Fibroblast of skin of right biceps (primary cell): ENCODE measurements at places on chromosomes 7 and 10.

GRCh38 chr10:98994030-98994429 is 241.6 kb downstream of the HPSE2 start:
- no peak for DNase-seq

GRCh38 chr10:3948843-3949242 is 163.8 kb upstream of the KLF6 start:
- DNase-seq, result peak; percentile 69

- DNase-seq, result peak; percentile 26
These were observed 178.9 kb upstream of the TMEM106B start for GRCh38 chr7:12032146-12032545.

DNA sequence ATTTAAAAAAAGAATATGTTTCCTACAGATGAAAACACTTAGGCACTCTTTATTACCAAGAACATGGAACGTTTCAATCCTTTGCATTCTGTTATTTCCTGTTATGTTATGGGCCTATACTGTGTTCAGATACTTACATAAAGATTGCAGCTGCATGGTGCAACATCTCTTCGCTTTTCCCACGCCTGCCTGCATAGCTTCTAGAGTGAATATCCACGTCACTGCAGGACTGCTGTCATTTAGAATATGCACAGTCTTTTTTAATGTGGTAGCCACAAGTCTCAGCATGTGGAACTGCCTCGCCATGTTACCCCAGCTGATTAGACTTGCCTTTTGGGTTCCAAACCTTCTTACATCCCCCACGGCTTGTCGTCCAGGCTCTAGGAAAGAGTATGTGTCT is 69.6 kb upstream of the GATA3 start:
- DNase-seq, result peak; percentile 48

GRCh38 chr10:119253433-119254174 is 46.2 kb downstream of the GRK5 start:
- DNase-seq, result peak; percentile 95

DNA sequence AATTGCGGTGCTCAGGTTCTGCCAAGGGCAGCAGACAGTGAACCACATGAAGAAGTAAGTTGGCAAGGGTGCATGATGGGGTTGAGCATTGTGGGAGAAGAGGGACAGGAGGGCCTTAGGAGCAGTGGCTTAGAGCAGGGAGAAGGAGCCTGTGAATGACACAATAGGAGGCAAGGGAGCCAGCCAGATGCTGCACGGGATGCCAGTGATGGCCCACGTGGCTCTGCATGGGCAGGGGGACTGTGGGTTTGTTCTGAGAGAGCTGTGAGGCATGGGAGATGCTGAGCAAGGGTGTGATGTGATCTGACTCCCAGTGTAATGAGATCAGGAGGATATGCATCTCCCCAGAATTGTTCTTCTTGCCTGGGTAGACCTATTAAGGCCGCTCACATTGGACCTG is 60.9 kb downstream of the C10orf90 start:
- DNase-seq, result no peak

- no peak for DNase-seq
These were observed 57.6 kb downstream of the SGMS1 start for GRCh38 chr10:50566150-50566549.

DNA sequence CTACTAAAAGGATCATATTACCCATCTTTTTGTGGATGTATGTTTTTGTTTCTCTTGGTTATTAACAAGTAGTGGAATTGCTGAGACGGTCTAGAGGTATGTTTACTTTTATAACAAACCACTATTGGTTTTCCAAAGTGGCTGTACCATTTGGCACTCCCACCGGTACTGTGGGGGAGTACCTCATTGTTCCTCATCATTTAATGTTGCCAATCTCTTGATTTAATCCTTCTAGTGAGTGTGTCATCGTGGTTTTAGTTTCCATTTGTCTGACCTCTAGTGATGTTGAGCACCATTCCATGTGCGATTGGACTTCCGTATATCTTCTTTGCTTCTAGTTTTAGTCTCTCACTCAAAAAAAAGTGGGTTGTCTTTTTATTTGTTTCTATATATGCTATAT is 50.4 kb downstream of the RBM33 start:
- peak; percentile 33 for DNase-seq

DNA sequence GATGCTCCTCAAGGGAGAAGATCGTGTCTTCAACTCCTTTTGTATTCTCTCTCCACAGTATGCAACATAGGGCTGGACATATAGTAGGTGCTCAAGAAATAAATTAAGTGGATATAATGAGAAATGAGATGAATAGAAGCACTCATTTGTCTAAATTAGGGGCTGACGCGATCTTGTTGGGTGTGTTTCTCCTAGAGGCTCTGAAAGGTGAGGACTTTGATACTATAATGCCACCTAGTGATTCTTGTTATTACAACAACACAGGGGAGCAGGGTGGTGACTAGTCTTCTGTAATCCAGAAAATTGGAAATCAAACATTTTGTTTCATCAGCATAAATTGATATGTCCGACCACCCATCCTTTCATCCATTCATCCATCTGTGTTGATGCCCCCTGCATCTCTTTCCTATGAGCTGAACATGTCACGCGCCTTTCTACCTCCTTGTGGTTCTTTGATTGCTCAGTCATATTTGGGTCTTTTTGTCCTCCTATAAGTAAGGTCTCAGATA is 3.5 kb upstream of the CFAP58 start:
- peak; percentile 73 for DNase-seq

GRCh38 chr7:157373493-157373892 is 36.7 kb downstream of the DNAJB6 start:
- DNase-seq, result no peak

DNA sequence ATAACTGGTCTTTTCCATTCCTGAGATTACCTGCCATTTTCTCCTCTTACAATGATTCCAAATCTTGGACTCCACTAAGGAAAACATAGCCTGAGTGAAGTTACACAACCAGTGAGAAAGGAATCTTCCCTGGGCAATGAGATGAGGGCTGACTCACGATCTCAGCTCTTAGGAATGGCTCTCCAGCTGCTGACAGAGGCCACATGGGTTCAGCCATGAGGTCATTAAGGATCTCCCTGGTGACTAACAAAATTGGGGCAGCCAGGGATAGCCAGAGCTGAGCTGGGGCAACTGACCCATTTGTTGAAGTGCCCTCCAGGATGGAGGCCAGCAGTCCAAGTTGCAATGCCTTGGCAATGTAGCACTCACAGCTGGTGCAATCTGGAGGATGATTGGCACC is 78.7 kb upstream of the MKLN1 start:
- peak; percentile 94 for DNase-seq

GRCh38 chr7:153399554-153399940 is 640.0 kb downstream of the ACTR3B start:
- no peak for DNase-seq

DNA sequence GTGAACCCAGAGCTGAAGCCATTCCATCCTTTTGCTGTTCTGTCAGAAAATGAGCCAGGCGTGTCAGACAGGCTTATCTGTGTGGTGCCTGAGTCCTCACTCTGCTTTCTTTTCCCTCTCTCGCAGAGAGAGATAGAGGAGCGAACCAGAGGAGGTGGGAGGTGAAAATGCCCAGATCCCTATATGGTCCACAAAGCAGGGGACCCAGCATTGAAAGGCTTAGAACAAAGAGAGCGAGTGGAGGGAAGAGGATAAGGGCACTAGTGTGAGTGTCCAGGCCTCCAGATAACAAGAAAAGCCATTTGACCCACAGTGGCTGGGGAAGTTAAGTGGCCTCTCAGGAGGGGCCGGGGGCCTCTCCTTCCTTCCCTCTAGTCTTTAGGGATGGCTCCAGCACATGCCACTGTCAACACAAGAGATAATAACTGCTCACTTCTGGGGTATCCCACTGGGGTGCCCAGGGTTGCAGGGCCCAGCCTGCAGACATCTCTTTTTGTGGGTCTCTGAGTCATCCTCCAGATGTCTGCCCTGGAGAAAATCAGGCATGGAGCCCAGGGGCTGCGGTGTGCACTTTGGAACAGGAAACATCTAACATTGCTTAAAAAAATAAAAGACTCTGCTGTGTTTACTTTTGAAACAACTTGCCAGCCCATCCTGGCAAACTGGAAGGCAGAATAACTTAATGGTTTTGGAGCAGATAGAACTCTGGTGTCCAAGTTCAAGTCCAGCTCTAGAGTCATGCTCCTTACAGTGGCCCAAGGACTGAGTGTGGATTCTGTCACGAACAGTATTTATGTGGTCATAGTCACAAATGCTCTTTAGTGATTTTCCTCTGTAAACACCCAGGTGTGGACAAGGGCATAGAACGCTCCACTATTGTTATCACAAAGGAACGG is 189.5 kb downstream of the CXCL12 start:
- DNase-seq, result peak; percentile 93

GRCh38 chr7:2001601-2002442 is 230.9 kb downstream of the MAD1L1 start:
- no peak for DNase-seq

GRCh38 chr7:108455551-108455997 is 662 bp downstream of the NRCAM start:
- DNase-seq, result no peak

DNA sequence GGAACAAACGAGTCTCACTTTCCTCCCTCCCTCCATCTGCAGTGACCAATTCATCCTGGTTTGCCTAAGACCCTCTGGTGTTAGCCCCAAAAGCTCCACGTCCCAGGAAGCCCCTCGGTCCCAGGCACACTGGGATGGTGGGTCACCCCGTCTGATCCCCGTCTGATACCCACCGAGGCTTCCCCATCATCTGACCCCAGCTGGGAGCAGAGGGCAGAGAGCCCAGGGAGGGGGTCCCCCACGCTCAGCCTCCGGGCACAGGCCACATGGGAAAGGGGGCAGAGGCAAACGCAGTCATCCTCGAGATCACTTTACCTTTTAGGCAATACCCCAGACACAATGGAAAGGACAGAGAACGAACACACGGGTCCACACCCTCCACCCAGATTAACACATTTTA is 291.6 kb upstream of the PPP2R2D start:
- DNase-seq, result no peak

- DNase-seq, result peak; percentile 17
These were observed 265.9 kb upstream of the YAE1 start for GRCh38 chr7:39300276-39300675.

- DNase-seq, result no peak
These were observed 89.1 kb downstream of the CUX1 start for GRCh38 chr7:101906291-101907240.

GRCh38 chr7:133053321-133053891 is 28.5 kb downstream of the CHCHD3 start:
- peak; percentile 97 for DNase-seq

GRCh38 chr7:24829787-24830186 is 72.5 kb upstream of the GSDME start:
- DNase-seq, result peak; percentile 46

- no peak for DNase-seq
These were observed 155.1 kb downstream of the ETV1 start for GRCh38 chr7:13834328-13834761.

DNA sequence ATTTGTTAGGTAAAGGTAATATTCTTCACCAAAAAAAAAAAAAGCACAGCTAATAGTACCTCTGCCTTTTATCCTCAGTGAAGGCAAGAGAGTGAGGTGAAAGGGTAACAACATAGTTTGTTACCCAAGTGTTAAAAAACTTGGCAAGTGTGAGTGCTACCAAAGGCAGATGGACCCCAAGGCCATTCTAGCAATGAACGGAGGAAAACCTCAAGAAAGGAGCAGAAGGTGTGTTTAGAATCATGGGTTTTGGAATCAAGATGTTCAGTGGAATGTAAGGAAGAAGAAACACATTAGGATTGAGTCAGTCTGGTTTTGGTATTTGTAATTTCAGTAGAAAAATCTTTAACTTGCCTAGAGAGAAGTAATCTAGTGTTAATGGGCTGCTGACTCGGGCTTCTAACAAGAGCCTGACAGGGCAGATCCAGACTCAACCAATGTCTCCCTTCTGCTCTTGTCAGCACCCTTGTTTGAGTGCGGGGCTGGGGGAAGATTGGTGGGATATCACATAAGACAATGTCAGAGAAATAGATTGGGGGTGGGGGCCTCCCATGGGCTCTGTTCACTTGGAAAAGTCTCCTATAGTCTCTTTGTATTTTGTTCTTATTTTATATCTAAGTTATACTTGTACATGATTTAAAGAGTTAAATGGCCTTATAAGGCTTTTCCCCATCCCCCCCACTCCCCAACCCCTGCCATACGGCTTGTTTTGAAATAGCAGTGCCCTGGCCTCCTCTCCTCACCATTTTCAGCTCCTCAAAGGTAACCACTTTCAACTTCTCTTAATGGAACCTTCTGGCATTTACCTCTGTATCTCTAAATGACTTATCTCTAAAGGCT is 44.4 kb downstream of the SCD start:
- DNase-seq, result no peak

DNA sequence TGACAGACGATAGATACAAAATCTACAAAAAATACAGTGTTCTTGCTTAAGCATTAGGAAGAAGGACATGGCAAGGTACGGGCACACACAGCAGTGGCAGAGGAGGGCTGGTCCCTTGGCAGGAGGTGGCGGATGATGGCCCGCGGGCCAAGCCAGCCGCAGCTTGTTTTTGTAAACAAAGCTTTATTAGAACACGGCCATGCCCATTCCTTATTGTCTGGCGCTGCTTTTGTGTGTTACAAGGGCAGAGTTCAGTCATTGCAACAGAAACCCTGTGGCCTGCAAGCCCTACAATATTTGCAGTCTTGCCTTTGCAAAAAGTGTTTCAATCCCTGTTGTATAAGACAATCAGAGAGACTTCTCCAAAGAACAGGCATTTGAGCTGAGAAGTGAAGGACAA is 30.7 kb downstream of the FGFR2 start:
- DNase-seq, result no peak

DNA sequence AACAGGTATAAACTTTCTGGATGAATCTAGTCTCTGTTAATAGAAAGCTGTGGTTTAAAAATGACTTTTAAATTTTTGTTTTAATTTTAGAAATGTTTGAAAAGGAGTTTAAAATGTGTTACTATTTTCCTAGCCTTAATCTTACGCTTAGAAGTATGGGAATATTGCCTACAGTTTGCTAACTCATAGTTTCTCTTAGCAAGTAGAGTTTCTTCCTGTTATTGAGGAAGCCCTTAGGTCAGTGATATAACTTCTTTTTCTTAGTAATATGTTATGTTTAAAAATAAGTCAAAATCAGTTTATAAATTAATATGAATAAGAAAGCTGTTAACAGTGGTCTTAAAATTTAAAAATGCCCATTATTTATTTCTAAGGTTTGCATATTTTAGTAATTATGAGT is 3.1 kb downstream of the STARD3NL start:
- DNase-seq, result no peak

DNA sequence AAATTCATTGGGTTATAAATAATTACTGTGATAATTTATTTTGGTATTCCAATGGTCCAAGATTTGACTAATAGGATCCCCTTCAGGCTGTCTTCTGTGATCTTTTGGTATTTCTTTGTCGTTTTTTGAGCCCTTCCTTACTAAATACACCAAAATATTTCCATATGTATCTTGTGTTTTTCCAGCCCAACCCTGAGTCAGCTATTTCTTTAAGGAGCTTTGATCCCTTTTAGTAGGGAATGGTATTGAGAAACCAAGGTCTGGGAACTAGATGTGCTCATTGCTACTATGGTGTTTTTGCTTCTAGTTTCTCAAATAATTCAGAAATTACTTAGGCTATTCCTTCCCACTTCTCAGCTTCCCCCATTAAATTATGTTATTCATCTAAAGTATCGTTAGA is 15.3 kb downstream of the NHLRC2 start:
- no peak for DNase-seq
